ENCODE measurements at places on chromosomes 5 and 9.

GRCh38 chr9:120625222-120625621 is 45.3 kb upstream of the CDK5RAP2 start:
- no peak for DNase-seq

- DNase-seq, result no peak
These were observed at the start of gene POU5F2 for GRCh38 chr5:93741136-93741811. TSS of gene POU5F2 (minus strand) at chr5:93741600. CDS start at chr5:93741563, 37 bp downstream.

GRCh38 chr9:96782235-96782634 is 4.3 kb upstream of the ZNF510 start:
- DNase-seq, result no peak

DNA sequence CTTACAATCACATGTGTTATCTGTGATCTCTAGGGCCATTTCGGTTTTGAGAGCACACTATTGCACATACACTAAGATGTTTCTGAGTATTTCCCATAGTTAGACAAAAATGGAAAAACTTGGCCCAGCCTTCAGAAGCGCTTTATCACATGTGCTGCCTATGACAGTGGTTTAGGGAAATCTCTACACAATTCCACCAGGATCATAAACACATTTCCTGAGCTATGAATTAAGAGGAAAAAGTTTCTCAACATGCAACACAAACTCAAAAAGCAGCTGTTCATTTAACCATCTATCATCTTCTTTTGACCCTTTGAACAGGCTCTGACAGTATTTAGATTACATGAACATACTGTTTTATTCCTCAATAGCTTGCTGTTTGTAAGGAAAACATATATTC is 15.1 kb downstream of the FGF1 start:
- no peak for DNase-seq

DNA sequence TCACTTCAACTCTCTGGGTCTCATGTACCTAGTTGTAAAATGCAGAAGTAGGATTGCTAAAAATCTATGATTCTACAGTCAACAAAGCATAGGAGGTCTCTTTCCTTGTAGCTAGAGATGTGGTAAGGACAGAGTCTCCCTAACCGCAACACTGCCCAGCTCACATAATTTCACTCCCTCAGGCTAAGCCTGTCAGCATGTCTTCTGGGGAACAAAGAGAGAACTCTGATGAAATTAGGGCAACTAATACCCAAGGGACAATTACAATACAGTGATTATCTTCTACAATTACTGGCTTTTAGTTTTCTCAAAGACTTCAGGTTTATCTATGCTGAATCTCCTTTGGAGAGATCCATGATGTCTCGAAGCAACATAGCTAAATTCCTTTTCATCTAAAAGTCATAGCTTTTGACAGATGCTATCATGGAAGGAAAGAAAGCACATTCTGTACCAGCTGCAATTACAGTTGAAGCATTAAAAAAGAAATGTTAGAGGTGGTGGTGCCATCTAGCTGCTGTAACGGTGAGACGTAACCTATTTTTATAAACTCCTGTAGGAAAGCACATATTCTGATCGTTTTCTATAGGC is 141.1 kb upstream of the TARS1 start:
- DNase-seq, result peak; percentile 78

GRCh38 chr9:86637515-86637914 is 283.3 kb upstream of the TUT7 start:
- no peak for DNase-seq
